Aorta (tissue), 5 donors: ENCODE measurements at places on chromosomes 3 and 15.
A peak's percentile ranks its signal among the peaks of the same experiment; 100 is the strongest.

- DNase-seq: no peak
Measured at GRCh38 chr15:27679731-27680471, 419.2 kb downstream of the OCA2 start.

- no peak for DNase-seq
Measured at GRCh38 chr3:192794216-192794615, 66.9 kb upstream of the FGF12 start.

DNA sequence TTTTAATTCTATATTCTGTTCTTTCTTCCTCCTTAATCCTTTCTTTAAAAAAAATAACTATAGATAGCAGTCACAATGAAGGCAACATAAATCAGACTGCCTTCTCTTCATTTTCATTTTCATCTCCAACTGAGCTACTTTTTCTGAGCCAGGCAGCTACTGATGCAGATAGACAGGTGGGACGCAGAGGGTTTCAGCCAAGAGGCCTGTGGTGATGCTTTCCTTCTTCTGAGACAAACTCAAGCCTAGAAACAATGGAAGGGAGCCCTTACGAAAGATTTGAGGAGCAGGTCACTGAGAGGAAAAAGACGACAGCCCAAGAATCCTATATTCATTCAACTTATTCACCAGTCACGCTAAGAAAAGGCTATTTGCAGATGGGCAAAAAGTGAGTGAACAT lies 220.0 kb upstream of the MLF1 start:
- DNase-seq: no peak

- DNase-seq: no peak
Measured at GRCh38 chr15:72784456-72784876, 908 bp upstream of the ADPGK start.

DNA sequence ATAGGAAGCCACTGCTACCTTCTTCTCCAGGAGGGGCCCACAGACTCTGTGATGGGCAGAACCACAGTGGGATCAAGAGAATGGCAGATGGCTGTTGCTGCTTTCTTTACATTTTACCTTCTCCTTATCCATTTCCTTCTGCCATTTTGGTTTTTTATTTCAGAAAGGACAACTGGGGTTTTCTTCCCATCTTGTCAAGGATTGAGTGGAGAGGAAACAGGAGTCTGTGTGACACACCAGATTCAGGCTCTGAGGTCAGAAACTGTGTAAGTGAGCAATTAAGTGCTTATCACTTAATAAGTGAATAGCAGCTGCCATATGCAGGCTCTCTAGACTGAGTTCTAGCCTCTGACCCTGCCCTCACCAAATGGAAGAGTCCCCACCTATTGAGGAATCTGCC lies 47.3 kb downstream of the ITGB5 start:
- DNase-seq: no peak

DNA sequence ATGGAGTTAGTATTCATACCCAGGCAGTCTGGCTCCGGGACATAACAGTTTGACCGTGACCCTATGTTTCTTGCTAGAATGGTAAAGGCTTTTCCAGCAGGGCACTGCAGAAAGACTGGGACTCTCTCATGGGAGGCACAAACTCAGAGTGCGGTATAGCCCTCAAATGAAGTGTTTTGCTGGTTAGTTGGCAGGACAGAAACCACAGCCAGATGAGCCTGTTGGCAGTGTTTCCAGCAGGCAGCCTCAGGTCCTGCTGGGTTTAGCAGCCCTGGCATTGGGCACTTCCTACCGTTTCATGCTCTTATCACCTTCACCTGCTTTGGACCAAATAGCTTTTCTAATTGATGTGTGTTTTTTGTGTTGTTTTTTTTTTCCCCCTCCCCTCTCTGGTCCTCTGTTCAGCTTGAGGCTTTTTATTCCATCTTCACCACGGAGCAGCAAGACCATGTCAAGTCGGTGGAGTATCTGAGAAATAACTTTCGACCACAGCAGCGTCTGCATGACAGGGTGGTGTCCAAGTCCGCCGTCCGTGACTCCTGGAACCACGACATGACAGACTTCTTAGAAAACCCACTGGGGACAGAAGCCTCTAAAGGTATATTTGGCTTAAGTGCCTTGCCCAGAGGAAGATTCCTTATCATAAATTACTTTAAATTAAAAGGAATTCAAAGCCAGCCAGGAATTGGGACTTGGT lies 205.6 kb downstream of the FEZF2 start:
- no peak for DNase-seq

GRCh38 chr15:24862726-24863521 lies 91.9 kb upstream of the SNRPN start:
- peak; percentile 53 for DNase-seq

DNA sequence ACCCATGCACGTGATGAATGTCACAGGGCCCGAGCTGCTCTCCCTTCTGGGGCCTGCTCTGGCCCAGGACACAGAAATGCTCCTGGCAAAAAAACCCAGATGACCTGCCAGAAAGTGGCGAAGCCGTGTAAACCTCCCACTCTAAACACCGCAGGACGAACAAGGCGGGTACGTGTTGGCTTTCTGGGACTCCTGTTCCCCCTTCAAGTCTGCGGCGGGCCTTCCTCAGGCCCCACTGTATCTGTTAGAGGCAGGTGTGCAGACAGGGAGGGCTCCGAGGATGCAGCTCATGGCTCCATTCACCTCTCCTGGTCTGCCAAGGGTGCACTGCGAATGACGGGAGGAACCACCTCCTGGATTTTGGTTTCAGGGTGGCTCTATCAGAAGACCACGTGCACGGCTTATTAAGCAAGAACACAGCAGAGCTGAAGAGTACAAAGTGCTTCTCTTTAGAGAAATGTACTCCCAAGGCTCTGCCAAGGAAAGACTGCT lies 173.8 kb downstream of the ADAMTS17 start:
- no peak for DNase-seq

- DNase-seq: no peak
Measured at GRCh38 chr3:123439806-123440580, 8.9 kb downstream of the ADCY5 start.

DNA sequence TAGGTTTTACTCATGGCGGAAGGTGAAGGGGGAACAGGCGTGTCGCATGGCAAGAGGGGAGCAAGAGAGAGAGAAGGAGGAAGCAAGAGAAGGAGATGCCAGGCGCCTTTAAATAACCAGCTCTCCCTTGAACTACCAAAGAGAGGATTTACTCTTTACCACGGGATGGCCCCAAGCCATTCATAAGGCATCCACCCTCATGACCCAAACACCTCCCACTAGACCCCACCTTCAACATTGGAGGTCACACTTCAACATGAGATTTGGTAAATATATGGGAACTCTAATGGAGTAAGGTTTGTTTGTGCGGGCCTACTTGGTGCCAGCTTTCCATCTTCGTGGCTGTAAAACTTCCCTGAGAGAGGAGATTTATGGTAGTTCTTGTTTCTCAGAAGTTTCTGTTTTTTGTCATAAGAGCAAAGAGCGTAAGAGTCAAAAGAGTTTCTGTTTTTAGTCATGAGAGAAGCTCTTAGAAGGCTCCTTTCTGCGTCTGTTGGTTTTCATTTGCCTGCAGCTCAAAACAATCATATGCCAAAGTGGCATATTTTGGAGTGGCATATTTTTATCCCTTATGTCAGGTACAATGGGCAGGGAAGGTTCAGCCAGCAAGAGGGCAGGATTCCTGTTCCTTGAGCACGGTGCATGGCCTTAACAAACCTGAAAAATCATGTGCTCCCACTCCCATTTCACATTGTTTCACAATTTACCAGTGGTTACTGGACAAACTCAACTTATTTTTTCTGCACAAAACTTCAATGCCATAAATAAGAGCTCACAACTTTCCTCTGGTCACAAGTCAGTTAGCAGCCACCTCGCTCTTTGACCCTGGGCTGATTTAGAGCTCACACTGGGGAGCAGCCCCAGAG lies 12.5 kb downstream of the PML start:
- DNase-seq: no peak

GRCh38 chr3:13234666-13235065 lies 161.4 kb upstream of the IQSEC1 start:
- no peak for DNase-seq
